ELR (cell line): ENCODE measurements at places on chromosomes 1 and 21.

DNA sequence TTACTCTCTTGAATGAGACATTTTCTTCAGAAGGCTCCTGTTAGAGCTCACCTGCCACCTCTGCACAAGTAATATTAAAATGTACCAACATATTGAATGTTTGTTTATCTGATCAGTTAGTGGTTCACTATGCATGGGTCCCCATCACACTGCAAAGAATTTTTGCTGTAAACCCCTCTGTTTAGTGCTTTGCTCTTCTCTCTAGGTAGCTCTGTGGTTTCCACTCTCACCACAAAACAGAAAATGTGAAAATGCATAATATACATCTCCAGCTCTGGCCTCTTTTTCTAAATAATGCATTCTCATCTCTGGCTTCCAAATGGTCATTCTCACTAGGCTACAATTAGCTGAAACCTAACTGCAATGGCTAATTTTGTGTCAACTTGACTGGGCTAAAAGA is 176.7 kb downstream of the TRIM33 start:
- DNase-seq = no peak

- DNase-seq = peak; percentile 68
These were observed 42.3 kb downstream of the STYXL2 start for GRCh38 chr1:167136191-167136614.

DNA sequence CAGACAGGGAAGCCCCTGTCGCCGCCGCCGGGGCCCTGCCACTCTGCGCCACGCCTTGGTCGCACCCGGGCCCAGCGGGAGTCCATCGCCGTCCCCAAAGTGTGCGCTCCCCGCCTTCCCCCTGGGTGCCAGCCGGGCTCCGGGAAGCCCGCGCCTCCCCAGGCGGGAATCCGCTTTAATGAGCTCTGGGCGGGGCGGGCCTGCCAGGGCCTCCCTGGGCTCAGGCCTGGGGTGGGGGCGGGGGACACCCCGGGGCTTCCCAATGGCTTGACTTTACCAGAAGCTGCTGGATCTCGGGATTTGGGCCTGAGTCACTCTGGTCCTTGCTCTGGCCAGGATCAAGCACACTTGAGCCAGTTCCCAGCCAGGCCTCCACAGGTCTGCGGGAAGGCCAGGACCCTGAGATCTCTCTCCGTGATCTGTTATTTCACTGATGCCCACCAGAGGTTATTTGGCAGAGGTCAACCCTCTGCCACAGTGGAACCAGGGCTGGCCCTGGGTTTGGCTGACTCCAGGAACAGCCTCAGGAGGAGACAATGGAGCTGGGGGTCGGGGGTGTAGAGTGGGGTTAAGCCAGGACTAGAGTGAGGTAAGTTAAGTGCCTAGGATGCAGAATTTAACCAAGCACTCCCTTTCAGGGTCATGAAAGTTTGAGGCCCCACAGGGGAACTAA is 178.4 kb upstream of the EDN2 start:
- peak; percentile 90 for DNase-seq

DNA sequence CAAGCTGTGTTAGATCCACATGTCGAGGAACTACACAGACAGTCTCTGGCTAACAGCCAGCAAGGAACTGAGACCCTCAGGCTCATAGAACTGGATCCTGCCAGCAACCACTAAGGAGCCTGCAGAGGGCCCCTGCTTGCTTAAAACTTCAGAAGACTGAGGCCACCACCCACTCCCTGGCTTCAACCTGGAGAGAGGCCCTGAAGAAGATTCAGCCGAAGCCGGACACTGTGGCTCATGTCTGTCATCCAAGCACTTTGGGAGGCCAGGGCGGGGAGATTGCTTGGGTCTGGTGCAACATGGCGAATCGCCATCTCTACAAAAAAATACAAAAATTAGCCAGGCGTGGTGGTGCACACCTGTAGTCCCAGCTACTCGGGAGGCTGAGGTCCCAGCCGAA is 92.6 kb upstream of the TMPRSS2 start:
- no peak for DNase-seq

GRCh38 chr1:104706631-104707147 is 957.0 kb downstream of the AMY1C start:
- DNase-seq = peak; percentile 9
